ENCODE measurements at places on chromosomes 5 and 9.

DNA sequence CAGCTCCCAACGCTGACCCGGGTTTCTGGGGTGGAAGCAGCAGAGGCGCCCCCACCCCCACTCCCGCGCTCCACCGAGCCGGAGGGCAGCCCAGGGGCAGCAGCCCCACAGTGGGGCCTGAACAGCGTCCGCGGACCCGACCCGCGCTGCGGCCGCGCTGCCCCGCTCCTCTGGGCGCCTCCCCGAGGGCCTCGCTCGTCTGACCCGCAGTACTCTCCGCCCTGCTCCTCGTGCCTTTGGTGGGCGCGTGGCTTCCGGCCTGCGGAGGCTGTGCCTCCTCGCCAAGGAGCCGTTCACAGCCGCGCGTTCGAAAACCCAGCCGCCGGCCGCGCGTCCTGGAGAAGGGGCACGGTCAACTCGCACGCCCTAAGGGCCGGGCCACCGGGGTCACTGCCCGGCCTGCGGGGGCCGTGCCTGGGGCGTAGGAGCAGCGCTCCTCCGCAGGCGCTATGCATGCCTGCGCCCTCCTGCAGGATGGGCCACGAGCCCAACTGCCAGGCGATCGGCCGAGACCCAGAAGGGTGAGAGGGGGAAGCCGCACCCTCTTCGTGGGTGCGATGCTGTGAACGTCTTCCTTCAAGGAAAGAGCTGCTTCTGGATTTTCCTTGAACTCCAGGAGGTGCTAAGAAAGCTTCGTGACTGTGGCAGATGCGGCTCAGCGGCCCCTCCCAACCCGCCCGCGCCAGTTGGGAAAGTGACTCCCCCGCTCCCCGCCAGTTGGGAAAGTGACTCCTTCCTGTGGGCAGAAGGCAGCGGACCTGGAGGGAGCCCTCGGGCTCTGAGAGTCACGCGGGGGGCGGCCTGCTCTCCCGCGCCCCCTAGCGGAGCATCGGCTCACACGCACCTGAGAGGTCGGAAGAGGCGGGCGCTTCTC lies 82.7 kb downstream of the HSD17B3 start:
- no peak for DNase-seq

DNA sequence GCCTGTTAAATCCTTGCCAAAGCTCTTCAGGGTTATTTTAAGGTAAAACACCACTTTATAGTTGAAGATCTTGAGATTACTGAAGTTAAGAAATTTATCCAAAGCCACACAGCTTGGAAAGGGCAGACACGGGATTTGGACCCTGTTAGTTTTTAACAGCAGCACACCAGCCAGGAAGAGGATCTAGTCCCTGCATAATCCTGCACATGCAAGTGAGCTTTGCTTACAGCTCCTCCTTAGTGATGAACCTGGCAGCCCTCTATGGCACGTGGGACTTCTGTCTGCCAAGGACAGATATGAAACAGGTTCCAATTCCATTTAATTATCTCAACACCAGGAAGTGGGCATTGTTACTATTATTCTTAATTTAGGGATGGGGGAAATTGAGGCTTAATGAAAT lies 108.7 kb downstream of the TRIM32 start:
- no peak for DNase-seq

DNA sequence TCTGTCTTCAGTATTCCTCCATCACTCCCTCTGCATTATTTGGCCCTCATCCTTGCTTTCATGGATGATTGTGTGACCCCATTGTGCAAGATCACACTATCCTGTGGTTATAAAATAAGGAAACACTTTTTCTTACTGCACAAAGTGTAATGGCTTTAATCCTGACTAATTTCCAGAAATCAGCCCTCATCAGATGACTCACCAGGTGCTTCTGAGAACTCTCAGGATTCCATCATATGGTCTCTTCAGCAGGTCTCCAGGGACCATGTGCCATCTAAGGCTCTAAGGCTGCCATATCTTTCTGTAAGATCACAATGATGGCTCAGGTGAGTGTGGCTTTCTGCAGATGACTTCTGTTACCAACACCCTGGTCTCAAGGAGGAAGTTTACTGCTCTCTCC lies 27.3 kb upstream of the FER start:
- DNase-seq = no peak

DNA sequence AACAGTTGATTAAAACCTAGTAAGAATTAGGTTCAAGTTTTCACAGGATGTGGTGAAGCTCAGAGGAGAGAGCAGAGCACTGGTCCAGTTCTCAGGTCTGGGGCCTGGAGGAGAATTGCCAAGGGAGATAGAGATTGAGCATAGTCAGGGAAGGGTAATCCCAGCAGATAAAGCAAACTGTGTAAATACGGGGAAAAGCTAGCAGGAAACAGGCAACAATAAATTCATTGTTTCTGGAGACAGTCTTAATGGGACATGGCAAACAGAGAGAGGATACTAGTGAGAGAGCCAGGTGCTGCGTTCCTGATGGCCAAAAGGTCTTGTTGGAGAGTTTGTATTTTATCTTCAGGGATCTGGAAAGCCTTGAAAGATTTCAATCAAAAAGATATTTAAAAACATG lies 333.0 kb downstream of the PDE4D start:
- no peak for DNase-seq

- DNase-seq = no peak
Observed at GRCh38 chr9:96009690-96010472, 134.4 kb downstream of the ERCC6L2 start.

DNA sequence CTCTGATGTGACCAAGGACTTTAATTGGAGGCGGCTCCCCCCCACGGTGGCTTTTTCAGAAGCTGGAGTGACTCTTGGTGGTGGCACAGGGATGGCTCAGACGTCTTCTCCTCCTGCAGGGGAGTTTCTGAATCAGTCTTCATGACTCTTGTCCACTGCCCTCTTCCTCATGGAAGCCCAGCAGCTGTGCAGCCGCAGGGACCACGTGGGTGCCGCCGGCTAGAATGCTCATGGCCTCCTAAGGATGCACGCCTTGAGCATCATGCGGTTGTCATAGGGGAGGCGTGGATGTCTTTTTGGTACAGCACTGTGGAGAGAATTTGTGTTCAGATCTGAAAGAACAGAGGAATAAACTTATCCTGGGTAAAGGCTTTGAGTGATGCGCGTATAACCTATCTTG lies 1.3 kb downstream of the TEX53 start:
- no peak for DNase-seq

DNA sequence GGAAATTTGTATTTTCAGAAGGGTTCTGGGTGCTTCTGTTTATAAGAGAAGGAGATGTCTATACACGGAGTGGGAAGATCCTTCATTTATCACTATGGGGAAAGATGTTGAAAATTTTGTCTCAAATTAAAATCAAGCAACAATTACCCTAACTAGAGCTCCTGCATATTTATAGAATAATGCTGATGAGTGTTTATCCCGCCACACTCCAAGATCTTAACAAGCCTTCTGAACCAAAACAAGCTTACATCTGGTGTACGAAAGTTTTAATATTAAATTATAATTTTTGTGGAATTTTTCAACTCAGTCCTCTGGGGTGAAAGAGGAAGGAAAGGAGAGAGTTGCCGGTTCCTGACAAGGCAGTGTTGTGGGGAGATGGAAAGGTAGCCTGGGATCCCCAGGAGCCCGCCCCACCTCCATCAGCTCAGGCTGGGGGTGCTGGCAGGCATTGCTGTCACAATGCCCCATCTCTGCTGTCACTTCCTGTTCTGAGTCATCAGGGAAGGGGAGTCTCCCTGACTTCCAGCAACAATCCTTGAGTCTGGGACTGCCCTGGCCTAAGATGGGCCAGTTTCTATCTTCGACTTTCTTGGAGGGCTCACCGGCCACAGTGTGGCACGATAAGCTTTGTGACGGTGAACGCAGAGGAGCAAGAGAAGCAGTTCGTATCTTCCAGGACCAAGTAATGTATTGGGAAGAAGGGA lies 64.5 kb downstream of the ERAP1 start:
- no peak for DNase-seq

GRCh38 chr5:59785676-59786333 lies 107.7 kb downstream of the PDE4D start:
- no peak for DNase-seq

DNA sequence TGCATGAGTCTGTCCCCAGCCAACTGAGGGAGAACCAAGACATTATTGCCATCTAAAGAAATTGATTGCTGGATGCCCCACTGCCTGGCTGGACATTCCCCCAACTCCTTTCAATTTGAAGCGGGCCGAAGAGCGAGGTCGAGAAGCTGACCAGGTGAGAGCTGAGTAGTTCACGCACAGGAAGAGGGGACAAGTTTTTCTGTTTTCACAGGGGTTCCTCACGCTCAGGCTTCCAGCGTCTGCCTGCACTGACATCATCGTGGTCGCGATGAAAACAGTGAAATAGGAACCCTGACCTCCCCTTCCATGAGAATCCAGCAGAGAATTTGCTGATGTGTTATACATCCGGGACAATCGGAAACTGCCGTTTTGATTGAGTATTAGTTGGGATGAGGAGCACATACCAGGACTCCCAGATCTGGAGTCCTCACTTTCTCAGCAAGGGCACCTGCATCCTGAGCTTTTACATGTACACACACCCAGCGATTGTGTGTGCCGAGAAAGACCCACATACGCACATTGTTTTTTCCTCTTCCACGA lies 3.1 kb upstream of the DMRT3 start:
- DNase-seq = no peak

DNA sequence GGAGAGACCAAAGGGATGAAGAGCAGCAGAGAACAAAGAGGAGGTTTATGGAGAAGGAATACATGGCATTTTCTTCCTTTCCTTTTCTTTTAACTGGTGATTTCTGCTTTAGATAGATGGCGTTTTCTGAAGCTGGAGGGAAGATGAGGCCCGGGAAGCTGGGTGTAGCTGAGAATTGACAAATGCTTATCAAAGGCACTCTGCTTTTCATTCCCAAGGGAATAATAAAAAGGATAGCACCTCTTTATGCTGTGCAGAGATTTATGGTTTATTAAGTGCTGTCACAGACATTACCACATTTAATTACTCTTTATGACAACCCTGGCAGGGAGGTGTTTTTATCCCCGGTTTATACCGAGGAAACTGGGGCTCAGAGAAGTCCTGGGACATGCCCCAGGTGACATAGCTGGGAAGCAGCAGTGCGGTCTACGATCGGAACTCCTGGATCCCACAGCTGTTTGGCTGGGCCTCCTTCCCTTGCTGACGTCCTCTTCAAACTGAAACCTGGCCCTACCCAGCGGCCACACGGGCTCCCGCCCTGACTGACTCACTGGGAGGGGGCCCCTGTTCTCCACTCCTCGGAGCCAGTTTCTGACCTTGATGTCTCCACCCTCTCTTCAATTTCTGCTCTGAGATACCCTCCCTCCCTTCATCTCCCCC lies 8.2 kb upstream of the EPB41L4B start:
- DNase-seq = no peak

DNA sequence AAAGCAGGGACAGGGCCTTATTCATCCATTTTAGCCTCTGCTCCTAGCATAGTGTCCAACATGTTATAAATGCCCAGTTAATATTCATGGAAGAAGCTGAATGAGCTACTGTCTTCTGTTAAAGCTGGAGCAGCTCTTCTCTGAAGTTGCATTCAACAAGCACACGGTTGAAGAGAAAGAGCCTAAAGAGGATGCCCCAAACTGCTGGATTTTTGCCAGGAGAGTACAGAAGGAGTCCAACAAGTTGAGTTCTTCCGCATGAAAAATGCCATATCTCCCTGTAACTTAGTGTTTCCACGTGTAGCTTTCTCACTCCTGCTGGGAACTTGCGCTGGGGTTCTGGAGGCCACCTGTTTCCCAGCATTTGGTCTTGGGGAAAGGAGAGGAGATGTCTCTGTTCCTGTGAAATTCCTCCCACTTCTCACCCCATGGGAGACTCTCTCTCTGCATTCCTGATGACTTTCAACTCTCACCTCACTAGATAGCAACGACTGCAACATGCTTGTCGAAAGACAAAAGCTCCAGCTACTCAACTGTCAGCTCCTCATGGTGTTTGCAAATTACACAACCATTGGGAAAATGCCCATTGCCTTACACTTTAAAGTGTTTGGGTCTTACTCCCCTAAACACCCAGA lies 122.8 kb downstream of the KIF4B start:
- DNase-seq = no peak

DNA sequence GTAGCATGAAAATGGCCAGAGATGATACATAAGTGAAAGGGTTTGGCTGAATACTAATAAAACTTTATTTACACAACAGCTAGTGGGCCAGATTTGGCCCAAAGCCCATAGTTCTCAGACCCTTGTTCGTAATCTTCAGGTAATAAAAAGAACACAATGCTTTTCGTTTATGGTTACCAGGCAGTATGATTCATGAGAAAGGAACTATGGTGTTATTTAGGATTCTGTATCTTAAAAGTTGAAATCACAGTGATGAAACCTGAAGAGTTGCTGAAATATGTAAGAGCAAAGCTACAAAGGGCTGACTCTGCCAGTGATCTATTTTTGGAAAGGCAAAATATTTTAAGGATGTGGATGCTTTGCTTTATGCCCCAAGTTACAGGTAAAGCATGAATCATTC lies 192.7 kb downstream of the SMC2 start:
- no peak for DNase-seq

DNA sequence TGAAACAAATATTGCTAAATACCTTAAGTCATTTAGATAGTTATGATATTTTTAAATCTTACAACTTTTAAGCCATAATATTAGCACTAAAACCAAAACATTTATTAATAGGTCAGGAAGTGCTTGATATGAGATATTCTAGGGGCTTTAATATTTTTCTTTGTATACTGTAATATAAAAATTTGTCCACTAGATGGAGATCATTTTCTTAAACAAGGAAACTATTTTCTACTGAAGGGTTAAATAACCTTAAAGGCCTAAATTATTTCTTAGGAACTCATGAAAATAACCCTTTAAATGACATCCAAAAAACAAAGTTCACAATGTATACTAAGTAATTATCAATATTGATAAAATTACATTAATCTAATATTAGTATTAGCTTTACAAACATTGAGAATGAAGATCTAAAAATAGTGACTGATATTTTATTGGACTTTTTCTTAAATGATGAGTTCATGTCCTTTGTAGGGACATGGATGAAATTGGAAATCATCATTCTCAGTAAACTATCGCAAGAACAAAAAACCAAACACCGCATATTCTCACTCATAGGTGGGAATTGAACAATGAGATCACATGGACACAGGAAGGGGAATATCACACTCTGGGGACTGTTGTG lies 635.7 kb downstream of the RAB3C start:
- no peak for DNase-seq

GRCh38 chr5:24539613-24540012 lies 105.2 kb downstream of the CDH10 start:
- DNase-seq = no peak

GRCh38 chr9:76333388-76333787 lies 60.8 kb downstream of the RFK start:
- DNase-seq = no peak

GRCh38 chr5:11890777-11891176 lies 13.5 kb downstream of the CTNND2 start:
- DNase-seq = no peak

DNA sequence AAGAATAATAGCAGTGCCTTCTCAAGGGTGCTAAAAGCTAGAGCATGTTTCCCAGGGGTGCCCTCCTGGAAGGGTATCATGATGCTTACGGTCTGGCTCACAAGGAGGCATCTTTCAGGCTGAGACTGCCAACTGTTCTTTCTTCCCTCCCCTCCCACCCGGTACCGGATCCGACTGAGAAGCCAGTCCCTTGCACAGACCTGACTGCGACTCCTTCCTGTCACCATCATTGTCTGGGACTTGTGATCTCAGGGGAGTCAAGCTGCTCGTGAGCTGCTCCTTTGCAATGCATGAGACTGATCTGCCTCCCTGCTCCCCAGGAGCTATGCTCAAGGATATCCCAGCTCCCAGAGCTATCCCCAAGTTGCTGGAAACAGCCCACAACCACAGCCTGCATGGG lies 170.8 kb downstream of the GADD45G start:
- DNase-seq = no peak

GRCh38 chr5:146027751-146028150 lies 77.6 kb downstream of the PLAC8L1 start:
- DNase-seq = no peak

- no peak for DNase-seq
Observed at GRCh38 chr5:139378941-139379361, 4.1 kb downstream of the SLC23A1 start.

Measured in activated CD8-positive, alpha-beta memory T cell treated with anti-CD3 and anti-CD28 coated beads for 48 hours (primary cell).